ENCODE measurements at places on chromosomes 12 and 14.

- no peak for DNase-seq
Observed at GRCh38 chr12:40314927-40315326, 90.1 kb downstream of the LRRK2 start.

DNA sequence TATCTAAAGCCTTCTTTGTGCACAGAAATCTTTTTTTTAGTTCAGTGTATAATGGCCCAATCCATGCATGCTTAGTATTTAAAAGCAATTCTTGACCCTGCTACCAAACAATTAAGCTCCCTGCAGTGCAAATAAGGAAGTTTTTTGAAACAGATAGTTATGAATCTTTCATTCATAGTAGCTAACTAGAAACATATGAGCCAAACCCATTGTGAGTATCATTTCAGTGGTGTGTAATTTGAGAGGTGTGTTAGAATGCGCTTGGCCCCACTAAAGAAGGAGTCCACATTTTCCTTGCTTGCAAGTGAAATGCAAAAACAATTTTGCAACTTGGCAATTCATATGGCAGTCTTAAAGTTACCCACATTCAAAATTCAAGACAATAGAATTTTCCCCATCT lies 14.4 kb downstream of the EPS8 start:
- no peak for DNase-seq

DNA sequence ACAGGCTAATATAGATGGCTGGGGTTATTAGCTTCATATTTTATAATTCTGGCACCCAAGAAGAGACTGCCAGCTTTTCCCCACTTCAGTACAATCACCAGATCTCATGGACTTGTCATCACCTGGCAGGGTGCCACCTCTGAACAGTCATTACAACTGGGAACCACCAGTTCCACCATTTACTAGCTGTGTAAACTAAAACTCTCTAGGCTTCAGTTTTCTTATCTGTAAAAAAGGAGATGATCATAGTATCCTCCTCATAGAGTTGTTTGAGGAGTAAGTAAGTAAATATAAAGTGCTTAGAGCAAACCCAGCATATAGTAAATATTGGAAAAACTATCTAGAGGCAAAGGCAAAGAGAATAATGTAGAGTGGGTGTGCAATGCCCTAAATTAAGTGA lies 19.3 kb downstream of the CPNE8 start:
- peak; percentile 44 for DNase-seq

GRCh38 chr12:127802271-127802670 lies 464.7 kb upstream of the TMEM132C start:
- DNase-seq, result no peak

GRCh38 chr12:120263748-120264085 lies 1.8 kb downstream of the PXN start:
- no peak for DNase-seq

- no peak for DNase-seq
Observed at GRCh38 chr14:74634481-74634880, 22.4 kb upstream of the LTBP2 start.

DNA sequence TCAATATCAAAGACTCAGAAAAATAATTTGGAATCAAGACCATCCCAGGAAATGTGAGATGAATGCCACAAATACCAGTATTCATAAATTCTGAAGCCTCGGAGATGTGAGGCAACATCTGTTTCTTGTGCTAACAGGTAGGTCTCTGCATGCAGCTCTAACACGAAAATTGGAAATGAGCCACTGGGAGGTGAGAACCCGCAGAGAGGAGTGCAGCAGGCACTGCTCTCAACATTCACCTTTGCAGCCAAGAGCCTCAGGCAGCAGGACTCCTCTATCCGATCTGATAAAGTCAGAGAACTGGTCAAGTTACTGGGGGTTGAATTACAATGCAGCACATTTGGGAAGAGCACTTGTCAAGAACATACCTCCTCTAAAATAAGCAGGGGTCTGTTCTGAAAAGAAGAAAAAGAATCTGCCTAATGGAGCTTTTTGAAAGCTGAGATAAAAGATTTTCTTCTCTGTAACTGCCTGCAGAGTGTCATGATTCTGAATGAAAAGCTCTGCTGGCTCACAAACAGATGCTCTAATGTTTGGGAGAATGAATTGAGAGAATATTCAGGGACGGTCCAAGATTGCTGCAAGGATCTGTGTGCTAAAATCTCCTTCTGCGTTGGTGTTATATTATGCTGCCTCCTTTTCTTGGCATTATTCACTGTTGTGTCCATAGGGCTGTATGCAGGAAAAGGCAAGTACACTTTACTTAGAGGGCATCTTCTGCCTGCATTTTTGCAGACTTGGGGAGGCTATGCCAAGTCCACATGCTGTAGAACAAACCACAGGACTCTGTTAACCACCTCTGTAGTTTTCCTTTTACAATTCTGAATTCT lies 209.6 kb upstream of the KRR1 start:
- DNase-seq, result no peak

DNA sequence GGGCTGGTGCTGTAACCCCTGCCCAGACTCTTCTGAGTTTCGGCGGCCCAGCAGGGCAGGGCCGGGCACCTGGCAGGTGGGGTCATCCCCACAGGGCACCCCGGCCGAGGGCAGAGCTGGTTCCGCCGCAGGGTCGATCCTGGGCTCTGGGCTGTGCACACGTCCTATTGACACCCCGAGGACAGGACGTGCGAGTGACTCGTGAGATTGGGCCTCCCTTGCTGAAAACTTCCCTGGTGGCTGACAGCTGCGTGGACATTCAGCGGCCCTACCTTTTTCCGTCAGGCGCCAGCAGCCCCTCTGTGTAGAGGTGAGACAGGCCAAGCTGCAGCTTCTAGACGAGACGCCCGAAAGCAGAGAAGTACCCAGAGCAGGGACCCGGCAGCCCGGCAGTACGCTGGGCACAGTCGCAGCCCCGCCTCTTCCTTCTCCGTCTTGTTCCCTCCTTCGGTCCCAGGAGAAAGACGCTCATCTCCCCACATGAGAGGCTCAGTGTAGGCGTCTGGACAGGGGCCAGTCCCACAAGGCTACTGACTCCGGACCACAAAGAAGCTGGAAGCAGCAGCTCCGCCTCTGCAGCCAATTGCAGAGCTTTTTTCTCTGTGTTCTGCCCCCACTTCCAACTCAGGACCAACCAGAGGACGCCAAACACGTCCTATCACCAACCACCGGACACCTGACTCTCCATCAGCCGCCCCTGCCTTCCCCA lies at the start of gene LRCOL1:
Gene LRCOL1, minus strand, starts transcription at position 532 of the 709 bp plus-strand sequence. CDS start 4,331 bp downstream, outside the sequence.
- DNase-seq, result no peak

GRCh38 chr12:40224439-40225291 lies at the start of gene LRRK2:
Gene LRRK2, plus strand, starts transcription at chr12:40224997. Its CDS starts 135 bp downstream, at chr12:40225132.
- peak; percentile 29 for DNase-seq

DNA sequence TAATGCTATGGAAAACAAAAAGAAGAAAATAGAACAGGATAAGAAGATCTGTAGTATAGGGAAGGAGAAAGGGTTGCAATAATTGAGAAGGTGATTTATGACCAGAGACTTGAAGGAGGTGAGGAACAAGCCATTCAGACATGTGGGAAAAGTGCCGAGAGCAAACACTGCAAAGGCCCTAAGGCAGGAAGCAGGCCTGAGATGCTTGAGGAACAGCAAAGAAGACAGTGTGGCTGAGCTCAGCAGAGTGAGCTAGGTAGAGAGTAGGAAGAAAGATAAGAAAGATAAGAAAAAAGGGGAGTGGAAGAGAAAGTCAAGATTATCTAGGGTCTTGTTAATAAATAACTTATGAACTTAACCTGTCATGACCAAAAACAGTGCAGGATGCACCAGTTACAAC lies 671.8 kb downstream of the RPS29 start:
- no peak for DNase-seq

DNA sequence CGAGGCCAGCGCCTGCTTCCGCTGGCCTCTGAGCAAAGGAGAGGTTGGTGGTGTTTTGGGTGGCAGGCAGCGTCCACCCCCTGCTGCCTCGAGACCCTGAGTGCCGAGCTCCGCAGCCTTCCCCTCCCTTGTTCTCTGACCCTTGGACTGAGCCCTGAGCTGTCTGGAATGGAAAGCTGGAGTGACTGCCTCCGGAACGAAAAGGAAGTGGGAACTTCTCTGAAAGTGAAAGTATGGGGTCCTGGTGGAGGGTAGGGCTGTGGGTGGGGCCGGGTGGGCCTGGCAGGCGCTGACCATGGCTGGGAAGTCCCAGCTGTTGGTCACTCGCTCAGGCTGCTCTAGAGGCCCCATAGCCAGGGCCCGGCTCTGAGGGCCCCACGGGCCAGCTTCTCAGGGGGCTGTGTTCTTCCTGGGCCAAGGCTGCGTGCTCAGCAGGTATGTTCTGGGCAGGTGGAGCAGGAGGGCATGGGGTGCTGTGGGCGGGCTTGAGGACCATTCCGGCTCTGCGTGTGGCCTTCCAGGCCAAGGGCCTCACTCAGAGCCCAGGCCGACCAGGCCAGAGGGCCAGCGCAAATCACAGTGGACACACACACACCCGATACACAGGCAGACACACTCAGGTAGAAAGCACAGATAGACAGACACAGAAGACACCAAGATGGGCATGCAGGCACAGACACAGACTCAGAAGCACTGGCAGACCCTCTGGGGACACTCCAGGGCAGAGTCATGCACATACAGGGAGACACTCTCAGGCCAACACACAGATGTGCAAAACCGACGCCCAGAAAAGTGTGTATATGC lies at the start of gene EXOC3L4:
Gene EXOC3L4, plus strand, starts transcription at position 320 of the 804 bp plus-strand sequence. CDS start 5,495 bp downstream, outside the sequence.
- no peak for DNase-seq

DNA sequence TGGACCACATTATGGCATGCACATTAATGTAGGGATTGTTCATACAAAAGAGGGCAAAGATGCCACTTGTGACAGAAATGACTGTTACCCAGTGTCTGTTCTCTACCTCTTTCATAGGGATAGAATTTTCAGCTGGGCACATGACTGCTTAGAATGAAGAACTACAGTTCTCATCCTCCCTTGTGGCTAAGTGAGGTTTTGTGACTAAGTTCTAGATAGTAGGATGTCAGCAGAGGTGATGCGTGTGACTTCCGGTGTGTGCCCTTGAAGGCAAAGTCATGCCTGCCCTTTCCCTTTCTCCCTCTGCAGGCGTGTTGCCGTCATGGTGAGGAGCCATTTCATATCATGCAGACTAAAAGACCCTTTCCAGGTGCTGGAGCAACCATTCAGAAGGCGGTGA lies 99.3 kb downstream of the CACNA1C start:
- DNase-seq, result no peak

GRCh38 chr12:51070004-51070403 lies 13.4 kb downstream of the CSRNP2 start:
- DNase-seq, result no peak

GRCh38 chr12:12803186-12803585 lies 10.0 kb upstream of the DDX47 start:
- DNase-seq, result peak; percentile 87

DNA sequence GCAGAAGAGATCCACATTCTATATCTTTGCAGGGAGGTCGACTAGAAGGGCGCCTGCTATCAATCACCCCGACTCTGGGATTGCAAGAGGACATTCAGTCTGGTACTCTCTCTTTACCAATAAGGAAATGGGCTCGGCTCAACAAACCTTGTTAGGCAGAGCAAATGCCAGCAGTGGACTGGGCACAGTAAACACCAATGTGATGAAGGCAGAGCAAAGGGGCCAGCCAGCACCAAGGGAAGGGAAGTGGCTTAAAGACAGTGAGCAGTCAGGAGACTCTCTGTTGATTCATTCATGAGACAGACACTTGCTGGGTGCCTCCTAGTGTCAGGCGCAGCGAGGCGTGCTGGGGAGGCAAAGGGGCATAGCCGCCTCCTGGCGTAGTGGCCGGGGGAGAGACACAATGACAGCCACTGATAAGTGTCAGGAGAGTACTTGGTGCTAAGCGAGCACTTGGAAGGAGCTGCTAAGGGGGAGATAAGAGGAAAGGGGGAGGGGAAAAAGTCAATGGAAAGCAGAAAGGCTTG lies 34.1 kb downstream of the TMCC3 start:
- no peak for DNase-seq

- DNase-seq, result no peak
Observed at GRCh38 chr14:39592116-39592789, 160.0 kb upstream of the FBXO33 start.

DNA sequence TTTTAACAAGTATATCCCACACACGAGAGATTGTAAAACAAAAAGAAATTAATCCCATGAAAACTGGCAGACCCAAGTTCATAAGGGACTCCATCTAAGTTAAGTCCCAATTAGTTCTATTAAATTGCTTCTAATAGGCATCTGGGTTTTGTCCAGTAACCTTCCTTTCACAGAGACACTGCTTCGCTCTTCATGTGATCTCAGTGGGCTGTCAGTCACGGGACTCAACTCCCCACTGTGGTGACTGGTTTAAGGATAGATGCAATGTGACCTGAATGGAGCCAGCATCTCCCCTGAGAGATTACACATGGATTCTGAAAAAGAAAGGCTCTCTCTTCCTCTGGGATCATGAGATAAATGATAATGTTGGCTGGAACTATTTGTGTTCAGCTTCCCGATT lies 96.4 kb downstream of the GAS2L3 start:
- DNase-seq, result no peak

DNA sequence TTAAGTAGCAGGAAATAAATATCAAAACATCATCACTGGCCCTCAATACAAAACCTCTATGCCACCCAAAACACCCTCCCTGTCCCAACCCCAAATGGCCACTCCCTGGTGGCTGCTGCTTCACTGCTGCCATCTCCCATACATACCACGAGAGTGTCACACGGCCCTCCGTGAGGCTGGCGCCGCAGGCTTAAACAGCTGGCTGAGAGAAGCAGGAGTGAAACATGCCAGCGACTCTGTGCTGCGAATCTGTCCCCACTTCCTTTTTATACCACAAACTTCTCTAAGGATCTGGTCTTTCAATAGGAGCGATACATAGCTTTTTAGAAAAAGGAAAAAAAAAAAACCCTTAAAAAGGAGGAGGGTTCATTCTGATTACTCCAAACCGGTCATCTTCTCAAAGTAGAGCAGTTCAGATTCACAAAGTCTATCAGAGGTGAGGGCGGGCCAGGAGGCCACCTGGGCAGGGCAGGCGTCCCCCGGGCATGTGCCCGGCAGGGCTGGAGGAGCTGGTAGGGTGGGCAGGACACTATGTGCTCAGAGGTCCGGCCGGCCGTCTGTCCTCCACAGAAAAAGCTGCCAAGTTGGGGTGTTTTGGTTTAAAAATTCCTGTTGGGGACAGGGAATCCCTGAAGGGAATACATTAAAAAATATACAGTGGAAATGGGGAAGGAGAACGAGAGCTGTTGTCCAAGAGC lies 26.5 kb downstream of the MAX start:
- DNase-seq, result no peak

DNA sequence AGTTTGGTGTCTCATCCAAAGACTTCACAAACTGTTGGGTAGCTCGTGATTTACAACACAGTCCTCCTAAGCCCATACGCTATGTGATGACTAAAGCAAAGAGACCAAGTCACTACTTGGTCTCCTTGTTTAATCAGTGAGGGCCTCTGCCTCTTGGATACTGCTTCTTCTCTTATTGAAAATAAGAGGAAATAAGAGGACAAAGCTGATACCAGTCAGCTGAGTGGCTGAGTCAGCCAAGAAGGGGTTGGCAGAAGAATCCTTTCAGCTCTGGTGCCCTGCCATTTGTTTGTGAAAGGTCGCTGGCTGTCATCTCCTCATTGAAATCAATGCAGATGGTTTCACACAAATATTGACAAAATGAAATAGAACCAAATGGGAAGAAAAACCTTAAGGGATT lies 67.5 kb upstream of the SLC35F4 start:
- DNase-seq, result no peak

DNA sequence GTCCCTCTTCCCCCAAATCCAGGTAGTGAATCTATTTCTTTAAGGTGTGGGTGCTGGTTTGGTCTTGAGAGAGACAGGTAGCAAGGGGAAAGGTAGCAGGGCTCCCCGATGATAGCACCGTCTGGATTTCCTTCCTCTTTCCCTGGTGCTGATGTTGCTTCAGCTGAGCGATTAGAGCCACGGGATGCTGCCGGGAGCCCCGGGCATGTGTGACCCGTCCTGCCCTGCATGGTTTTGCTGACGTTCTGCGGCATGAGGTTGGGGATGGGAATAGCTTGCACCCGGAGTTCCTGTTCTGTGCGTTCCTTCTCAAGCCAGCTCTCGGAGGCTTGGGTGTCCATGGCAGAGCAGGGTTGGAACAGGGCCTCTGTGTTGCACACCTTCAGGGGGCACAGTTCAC lies 107.3 kb downstream of the TSPAN9 start:
- DNase-seq, result no peak
